ENCODE measurements at places on chromosomes 16 and 17.
A peak's percentile ranks its signal among the peaks of the same experiment; 100 is the strongest.

DNA sequence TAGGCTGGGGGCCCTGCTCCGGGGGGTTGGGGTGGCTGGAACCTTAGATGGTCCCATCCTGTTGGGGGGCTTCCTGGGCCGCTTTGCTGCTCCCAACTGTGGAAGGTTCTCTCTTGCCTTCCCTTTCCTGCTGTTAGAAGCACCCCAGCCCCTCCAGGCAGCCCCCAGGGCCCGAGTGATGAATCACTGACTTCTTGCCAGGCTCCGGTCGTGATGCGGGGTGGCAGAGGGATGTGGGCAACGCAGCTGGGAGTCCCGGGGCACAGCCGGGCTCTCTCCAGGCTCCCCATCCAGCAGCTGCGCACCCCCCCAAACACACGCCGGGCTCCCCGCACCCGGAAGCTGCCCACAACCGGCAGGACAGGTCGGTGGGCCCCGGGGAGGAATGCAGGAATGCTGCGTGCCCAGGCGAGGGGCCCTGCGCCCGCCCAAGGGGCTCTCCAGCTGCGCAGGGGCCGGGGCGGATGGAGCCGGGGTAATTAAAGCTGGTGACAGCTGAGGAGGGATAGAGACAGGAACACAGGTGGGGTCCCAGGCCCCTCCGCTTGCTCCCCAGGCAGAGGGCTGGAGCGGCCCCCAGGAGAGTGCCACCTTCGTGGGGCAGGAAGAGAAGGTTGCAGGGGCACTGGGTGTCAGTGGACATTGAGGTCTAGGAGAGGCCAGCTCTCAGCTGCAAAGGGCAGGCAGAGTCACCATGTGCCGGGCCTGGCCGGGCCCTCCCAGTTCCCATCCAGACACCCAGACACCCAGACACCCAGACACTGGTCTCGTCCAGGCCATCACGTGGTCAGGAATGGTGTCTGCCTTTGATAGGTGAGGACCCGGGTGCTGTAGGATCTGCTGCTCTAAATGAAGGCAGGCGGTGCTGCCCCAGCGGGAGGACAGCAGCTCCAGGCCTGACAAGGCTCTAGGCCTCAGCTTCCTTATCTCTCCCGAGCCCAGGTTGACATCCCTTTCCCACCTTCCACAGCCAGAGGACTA, 15.0 kb upstream of the SLC38A10 start:
- no peak for DNase-seq

- no peak for DNase-seq
Observed at GRCh38 chr17:4509401-4509800, 10.7 kb downstream of the SPNS2 start.

GRCh38 chr17:27224526-27225315, 69.2 kb upstream of the WSB1 start:
- no peak for DNase-seq

DNA sequence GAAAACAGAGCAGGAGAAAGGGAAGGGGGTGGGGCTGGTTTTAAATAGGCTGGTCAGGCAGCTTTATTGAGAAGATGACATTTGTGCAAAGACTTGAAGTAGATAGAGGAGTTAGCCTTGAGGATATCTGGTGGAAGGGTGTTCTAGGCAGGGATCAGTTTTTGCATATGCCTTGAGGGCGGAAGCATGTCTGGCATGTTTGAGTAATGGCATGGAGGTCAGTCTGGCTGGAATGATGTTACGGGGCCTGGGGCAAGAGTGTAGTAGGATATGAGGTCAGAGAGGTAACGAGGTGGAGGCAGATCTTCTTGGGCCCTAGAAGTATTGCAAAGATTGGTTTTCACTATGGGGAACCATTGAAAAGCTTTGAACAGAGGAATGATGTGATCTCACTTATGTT, 4.8 kb downstream of the RABEP1 start:
- no peak for DNase-seq

- no peak for DNase-seq
Observed at GRCh38 chr16:75336521-75336920, 85.1 kb upstream of the BCAR1 start.

DNA sequence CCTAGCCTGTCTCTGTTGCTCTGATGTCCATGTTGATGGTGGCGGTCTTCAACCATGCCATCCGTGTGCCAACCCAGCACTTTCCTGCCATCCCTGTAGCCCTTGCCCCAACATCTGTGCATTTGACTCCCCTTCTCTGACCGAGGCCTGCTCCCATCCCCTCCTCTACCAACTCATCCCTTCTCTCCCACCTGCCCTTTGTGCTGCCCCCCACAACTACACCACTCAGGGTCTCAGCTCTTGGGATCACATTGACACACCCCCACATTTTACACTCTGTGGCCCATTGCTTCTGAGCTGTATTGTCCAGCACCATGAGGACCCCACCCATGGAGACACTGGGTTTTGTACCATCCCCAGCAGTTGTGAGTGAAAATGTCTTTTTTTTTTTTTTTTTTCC, 11.6 kb downstream of the HS3ST3B1 start:
- DNase-seq, result no peak

DNA sequence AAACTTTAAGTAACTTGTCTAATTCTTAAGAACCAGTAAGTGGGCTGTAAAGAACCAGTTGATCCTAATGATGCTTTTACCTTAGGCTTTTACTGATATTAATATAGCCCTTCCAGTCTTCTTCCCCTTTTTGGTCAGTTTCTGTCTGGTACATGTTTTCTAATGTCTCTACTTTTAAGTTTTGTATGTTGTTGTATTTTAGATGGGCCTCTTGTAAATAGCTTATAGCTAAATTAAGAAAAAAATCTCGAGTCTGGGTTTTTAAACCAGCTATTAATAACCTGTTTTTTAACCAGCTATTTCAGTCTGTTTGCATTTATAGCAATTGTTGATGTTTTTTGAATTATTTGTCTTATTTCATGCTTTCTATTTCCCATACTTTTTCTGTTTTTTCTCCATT, 79.0 kb downstream of the PITPNC1 start:
- no peak for DNase-seq

DNA sequence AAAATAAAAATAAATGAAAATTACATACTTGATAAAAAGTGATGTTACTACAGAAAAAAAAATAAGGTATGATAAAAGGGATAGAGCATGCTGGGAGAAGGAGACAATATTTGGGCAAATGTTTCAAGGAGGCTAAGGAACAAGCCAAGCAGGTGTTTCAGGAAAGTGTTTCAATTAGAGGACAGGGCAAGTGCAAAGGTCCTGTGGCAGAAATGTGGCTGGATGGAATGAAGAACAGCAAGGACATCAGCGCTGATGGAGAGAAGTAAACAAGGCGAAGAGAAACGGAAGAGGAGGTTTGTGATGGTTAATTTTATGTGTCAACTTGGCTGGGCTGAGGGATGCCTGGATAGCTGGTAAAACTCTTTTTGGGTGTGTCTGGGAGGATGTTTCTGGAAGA, 331.2 kb upstream of the C16orf82 start:
- no peak for DNase-seq

DNA sequence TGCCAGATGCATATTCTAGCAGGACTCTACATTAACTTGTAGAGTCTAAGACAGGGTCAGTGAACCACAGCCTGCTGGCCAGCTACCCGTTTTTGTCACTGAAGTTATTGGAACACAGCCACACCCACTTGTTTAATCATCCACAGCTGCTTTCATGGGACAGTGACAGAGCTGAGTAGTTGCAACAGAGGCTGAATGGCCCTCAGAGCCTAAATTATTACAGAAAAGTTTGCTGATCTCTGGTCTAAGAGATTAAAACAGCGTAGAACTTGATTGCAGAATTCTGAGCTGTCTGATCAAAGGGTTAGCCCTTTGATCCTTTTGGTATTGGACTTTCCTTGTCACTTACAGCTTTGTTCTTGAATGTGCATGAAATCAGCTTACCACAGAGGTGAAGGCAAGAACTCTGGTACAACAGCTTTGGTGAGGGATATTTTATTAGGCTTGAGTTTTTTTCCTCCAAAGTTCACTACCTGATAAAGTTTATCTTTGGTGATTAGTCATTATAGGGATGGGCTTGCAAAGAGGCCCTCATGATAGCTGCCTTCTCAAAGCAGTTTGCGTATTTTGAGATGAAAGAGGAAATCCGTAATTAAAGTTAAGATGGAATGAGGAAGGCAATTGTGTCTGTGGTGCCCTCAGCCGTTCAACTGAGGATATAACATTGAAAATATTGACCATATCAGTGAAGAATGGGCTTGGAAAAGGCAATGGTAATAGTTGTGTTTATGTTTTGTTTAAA, 23.6 kb downstream of the ALDH3A2 start:
- no peak for DNase-seq

GRCh38 chr16:4028144-4028543, 88.1 kb downstream of the ADCY9 start:
- no peak for DNase-seq

DNA sequence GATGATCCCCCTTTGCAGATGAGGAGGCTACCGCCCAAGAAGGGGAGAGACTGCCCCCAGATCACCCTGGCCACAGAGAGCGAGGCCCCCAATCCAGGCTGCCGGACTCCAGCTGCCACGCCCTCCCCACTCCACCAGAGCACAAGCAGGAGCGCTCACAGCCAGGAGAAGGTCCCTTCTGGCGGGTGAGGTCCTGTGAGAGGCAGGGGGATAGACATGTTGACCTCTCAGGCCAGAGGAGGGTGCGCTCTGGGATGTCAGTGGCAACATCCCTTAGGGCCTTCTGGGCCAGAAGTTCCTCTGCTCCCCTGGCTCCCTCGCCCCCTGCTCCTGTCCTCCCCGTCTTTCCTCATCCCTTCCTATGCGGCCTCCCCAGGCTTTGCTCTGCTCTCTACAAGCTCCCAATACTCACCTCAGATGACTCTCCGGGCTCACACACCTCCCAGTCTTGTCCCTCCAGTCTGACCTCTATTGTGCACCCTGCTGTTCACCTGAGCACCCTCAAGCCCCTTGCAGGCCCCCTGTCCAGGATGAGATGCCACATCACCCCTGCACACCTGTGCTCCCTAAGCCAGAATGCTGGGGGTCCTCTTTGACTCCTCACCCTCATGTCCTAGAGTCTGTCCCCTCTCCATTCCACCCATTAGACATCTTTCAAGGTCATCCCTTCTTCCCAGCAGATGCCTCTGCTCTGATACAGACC, 5.0 kb upstream of the NXPH3 start:
- no peak for DNase-seq

DNA sequence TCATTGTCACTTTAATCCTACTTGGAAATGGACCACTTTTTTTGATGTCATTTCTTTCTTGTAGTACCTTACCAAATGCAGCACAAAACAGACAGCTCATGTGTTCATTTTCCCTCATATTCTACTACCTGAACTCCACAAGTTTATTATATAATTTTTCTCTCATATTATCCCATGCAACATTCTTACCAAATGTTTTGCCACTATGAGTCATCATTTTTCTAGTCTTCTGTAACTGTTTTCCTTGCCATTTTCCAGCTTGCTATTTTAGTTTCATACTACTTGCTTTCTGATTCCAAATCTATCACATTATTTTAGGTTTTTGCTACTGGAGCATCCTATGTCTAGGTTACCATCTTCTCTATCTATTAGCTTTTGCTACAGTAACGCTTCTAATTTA, 332.7 kb downstream of the ZFHX3 start:
- DNase-seq, result no peak

DNA sequence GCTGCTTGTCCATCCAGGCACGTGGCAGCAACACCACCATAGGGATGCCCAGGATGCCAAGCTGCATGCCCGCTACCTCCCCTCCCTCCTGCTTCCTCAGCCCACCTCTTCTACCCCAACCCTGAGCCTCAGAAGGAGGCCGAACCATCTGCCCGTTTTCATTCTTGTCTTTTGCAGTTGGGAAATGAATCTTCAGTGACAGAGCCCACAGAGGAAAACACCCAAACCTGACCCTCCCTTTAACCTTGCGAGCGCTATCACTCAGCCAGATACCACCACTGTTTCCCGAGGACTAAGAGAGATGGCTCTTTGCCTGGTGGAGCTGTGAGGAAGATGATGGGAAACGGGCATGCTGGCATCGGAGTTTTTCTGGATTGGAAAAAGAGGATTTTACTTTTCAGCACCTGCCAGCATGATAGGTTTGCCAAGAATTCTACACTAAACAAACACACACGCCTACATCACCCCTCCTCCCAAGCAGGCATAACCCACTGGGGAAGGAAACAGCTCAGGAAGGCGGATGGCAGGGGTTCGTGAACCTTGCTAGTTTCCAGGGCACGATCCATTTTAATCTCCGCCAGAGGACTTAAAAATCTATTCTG, 457.4 kb downstream of the SLC39A11 start:
- DNase-seq, result no peak

DNA sequence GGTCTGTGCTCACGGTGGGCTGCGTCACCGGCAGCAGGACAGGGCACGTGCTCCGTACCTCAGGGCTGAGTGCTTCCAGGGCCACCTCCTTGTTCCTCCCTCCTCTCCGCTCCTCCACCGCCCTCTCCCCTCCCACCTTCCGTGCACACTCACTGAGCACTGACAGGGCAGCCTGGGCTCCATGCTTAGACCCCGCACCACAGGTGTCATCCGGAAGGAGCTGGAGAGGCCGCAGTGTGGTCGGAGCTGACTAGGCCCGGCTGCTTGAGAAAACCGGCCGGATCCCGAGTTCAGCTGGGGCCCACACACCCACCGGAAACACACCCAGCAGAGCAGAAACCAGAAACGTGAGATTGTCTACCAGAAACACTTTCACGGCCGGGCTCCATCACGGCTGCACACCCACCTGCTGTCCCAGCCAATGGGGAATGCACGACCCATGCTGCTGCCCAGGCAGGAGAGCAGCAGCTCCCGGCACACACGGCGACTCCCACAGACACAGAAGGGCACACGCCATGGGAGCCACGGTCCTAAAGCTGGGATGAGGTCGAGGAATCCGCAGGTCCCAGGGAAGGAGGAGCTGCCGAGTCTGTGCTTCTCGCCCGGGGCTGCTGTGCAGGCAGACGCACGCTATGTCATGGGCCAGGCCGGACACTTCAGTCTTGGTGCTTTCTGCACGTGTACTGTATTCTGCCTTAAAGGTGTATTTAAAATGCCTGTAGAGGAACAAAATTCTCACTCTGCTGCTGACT, 55.0 kb upstream of the ZNF469 start:
- no peak for DNase-seq

- DNase-seq, result peak; percentile 82
Observed at GRCh38 chr16:20774703-20775362, 11.0 kb downstream of the ACSM3 start.

- DNase-seq, result no peak
Observed at GRCh38 chr17:48868916-48869500, 23.6 kb upstream of the ATP5MC1 start.

GRCh38 chr17:80959330-80960036, 32.2 kb upstream of the CHMP6 start:
- DNase-seq, result no peak

All from D341Med (cell line).